ENCODE measurements at places on chromosomes 1 and 21.

- no peak for DNase-seq
These were observed 410.2 kb downstream of the MATN1 start for GRCh38 chr1:30313176-30313575.

- no peak for DNase-seq
These were observed 109.6 kb upstream of the BMP8A start for GRCh38 chr1:39381839-39382238.

DNA sequence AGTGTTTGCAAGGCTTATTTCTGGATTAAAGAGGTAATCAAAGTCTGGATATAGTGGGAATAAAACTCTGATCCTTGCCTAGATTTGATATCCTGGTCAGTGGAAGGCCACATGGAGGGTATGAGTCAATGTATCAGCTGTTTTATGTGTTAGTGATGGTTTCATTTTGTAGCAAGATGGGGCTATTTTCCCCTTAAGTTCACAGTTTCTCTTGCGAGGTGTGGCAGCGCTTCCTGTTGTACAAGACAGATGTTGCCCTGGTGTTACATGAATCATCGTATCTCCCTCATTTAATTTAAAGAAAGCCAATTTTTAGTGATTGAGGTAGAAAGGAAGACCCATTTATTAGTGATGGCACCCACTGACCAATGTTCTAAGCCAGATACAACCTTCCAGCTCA lies 220.2 kb downstream of the DUSP10 start:
- no peak for DNase-seq

DNA sequence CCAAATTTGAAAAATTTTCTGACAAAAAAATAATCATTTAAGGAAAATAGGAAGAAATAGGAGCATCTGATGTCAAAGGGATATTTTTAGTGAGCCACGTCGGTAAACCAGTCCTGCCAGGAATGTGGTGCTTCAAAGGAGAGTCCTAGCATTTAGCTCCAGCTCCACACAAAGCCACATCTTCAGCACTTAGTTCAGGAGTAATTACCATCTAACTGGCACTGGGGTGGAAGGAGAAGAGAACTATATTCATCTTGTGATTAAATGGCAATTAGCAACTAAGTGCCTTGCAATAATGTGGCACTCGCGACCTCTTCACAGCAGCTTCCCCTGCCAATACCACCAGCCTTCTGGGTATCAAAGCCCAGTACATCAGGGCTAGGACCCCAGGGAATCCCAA lies 409.1 kb downstream of the SETD4 start:
- DNase-seq, result no peak

- no peak for DNase-seq
These were observed 878 bp downstream of the SMG7 start for GRCh38 chr1:183473217-183473536.

DNA sequence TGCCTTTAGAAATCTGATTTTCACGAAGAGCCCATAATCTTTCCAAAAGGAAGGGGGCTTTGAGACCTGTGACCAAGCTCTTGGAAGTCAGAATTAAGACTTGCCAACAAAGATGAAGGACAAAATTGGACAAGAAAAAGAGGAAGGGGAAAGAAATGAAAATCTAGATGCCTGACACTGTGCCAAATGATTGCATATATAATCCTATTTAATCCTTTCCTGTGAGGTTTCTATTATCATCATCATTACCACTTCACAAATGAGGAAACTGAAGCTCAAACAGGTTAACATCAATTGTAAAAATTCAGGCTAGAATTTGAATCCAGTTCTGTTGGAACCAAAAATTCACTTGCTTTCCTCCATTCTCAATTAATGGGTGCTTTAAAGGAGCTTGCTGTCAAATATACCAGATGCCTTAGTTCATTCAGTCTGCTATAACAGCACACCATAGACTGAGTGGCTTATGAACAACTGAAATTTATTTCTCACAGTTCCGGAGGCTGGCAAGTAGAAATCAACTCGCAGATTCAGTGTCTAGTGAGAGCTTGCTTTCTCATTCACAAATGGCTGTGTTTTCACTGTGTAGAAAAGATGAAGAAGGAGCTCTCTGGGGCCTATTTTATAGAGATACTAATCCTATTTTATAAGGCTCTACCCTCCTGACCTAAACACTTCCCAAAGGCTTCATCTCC lies 197.5 kb upstream of the ST6GALNAC5 start:
- DNase-seq, result no peak

- DNase-seq, result no peak
These were observed 16.2 kb downstream of the DRAXIN start for GRCh38 chr1:11707621-11708276.

DNA sequence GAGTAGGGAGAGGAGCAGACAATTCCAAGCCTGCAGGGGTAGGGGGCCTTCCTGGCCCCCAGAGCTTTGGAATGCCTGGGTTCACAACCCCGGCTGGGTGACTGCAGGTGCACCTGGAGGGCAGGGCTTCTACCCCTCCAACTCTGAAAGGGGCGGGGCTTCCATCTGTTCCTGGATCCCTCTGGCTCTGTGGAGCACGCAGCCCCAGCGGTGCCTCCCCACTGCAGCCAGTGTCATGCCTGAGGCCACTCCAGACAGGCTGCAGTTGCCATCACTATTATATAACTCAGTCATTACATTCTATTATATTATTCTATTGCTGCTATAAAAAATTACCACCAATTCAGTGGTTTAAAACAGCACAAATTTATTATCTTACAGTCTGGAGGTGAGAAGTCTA lies 12.5 kb upstream of the FNBP1L start:
- no peak for DNase-seq

- DNase-seq, result peak; percentile 75
These were observed 20.4 kb upstream of the TARBP1 start for GRCh38 chr1:234499119-234499942.

DNA sequence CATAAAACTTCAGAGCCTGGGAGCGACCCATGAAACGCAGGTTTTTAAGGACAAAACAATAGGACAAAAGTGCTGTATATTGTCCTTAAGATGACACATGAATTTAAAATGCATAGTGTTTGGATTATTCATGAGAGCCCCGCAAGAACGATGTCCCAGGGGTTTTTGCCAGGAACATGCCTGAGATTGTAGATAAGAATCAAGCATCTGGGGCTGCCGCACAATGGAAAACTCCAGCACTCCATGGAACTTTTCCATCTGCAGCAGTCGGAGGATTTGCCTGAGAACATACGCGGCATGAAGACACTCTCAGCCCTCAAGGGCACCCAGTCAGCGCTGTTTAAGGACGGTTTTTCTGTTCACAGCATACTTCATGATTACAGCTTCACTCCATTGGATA lies 5.3 kb upstream of the ERG start:
- DNase-seq, result no peak

GRCh38 chr1:145711213-145711651 lies 4.1 kb upstream of the PDZK1 start:
- no peak for DNase-seq

- DNase-seq, result no peak
These were observed 14.9 kb upstream of the VASH2 start for GRCh38 chr1:212935387-212935981.

- DNase-seq, result no peak
These were observed 18.6 kb downstream of the EXOC8 start for GRCh38 chr1:231319080-231319479.

DNA sequence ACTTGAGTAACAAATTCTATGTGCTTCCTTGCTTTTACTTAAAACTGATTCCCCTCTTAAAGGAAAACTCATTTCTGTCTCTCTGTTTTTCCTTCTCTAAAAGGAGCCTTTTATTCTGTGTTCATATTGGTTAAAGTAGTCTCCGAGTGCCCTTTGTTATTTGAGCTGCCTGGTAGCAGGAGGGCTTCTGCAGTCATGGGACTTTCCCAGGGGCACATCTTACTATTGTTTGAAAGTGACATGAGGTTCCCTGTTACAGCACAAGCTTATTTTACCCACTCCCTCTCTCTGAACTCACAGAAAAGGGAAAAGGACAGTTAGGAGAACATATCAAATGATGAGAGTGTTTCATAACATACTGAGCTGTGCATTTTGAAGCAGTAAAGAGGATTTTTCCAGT lies 58.1 kb upstream of the ANGPTL1 start:
- no peak for DNase-seq

DNA sequence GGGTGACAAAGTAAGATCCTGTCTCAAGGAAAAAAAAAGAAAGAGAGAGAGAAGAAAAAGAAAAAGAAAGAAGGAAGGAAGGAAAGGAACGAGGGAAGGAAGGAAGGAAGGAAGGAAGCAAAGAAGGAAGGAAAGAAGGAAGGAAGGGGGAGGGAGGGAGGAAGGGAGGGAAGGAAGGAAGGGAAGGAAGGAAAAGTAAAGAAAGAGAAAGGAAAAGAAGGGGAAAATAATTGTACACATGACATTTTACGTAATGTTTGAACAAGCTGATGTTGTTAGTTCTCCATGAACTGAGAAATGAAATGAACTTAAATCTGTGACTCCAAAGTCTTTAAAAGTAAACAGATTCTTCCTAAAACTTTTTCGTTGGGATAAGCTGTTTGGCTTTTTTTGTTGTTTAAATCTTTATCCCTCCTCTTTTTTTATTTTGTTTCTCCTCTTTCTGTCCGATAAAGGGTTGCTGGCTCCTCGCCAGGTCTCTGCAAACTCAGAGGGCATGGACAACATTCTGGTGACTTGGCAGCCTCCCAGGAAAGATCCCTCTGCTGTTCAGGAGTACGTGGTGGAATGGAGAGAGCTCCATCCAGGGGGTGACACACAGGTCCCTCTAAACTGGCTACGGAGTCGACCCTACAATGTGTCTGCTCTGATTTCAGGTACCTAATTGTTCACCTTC lies 59.8 kb downstream of the IL12RB2 start:
- peak; percentile 12 for DNase-seq

DNA sequence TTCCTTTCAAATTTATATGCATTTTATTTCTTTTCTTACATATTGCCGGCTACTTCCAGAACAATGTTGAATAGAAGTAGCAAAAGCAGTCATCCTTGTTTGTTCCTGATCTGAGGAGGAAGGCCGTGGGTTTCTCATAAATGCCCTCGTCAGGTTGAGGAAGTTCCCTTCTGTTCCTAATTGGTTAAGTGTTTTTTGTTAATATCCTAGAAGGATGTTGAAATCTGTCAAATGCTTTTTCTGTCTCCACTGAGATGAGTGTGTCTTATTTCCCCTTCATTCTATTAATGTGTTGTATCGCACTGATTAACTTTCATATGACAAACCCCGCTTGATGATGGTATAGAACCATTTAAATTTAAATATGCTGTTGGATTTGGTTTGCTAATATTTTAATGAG lies 15.4 kb downstream of the TTLL10 start:
- no peak for DNase-seq

- no peak for DNase-seq
These were observed 119.5 kb downstream of the GLIS1 start for GRCh38 chr1:53619367-53620060.

- DNase-seq, result no peak
These were observed 8.0 kb upstream of the IFNLR1 start for GRCh38 chr1:24195136-24195535.

GRCh38 chr21:45695086-45695485 lies 51.6 kb downstream of the PCBP3 start:
- no peak for DNase-seq

- DNase-seq, result no peak
These were observed 293.5 kb downstream of the NTNG1 start for GRCh38 chr1:107434361-107434693.

- DNase-seq, result no peak
These were observed 20.5 kb downstream of the SOX13 start for GRCh38 chr1:204093421-204093717.

GRCh38 chr1:199112365-199112764 lies 473.5 kb downstream of the PTPRC start:
- DNase-seq, result no peak

DNA sequence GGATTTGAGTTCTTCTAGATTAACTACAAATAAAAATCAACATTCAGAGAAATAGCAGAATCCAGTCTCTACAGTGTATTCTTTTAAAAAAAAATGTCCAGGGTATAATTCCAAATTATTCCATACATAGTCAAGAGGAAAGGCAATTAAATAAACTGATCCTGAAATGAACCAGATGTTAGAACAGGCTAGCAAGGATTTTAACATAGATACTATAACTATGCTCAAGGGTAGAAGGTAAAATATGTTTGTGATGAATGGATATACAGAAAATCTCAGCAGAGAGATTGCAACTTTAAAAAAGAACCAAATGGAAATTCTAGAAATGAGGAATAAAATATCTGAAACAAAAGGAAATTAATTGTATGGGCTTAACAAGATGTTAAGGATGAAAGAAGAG lies 32.4 kb downstream of the CYYR1 start:
- no peak for DNase-seq

- DNase-seq, result no peak
These were observed 21.9 kb upstream of the IVNS1ABP start for GRCh38 chr1:185338719-185339622.

- DNase-seq, result no peak
These were observed 80.9 kb upstream of the DPYD start for GRCh38 chr1:98001764-98002163.

- DNase-seq, result no peak
These were observed 15.4 kb downstream of the BTG2 start for GRCh38 chr1:203320591-203321272.

DNA sequence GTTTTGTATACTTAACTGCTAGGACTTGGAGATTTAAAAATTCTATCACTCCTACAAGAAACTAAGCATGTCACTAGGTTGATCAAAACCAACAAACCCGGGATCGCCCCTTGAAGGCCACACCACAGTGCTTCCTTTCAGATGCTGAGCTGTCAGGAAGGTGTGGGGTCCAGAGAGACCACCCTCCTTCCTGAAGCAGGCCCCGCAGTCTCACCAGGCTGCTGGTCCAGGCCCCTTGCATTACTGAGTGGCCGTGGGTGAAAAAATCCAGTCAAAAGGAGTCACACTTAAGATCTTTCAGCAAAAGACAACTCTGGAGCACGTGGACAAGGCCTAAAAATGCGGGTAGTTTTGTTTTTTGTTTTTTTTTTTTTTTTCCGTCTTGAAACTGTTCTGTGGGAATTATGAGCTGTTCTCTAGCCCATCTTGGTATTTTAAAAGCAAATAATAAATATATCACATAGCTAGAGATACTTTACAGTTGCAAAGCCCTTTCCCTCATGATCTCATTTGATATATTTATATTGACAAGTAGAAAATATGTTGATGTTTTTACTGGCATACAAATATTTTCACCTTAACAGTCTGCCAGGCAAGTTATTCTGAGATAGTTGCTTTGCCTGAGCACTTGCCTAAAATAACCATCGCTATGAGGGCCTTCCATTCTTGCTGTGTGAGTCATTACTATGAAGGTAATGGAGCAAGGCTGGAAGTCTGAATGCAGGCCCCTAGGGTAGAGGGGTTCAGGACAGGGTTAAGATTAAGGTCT lies 73.1 kb upstream of the EDEM3 start:
- no peak for DNase-seq

DNA sequence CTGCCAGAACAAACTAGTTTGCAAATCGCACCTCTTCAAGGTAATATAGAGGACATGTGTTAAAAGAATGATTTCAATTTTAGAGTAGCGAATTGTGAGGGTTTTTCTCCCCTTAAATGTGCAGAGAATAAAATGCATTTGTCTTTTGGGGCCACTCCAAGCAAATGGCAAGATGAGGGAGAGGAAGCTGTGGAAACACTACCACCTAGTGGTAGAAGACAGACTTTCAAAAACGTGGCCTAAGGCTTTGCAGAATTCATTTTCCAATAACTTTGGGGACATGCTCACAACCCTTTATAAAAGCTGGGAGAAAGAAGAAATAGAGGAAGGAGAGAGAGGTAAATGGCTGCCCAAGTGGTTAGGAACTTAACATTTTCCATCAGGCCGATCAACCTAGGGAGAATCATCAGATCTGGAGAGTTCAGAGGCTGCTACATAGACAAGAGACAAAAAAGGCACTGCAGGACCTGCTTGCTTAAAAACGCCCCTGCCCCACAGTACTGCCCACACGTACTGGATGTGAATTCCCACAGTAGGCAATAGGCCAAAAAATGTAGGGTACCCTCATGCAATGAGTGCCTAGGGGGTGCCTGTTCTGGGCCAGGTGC lies 15.7 kb upstream of the RCAN1 start:
- DNase-seq, result peak; percentile 32

GRCh38 chr21:46125846-46126301 lies 28.0 kb downstream of the COL6A2 start:
- no peak for DNase-seq
